Caudate nucleus (tissue), 63 donors: ENCODE measurements at places on chromosomes 16 and 17.

DNA sequence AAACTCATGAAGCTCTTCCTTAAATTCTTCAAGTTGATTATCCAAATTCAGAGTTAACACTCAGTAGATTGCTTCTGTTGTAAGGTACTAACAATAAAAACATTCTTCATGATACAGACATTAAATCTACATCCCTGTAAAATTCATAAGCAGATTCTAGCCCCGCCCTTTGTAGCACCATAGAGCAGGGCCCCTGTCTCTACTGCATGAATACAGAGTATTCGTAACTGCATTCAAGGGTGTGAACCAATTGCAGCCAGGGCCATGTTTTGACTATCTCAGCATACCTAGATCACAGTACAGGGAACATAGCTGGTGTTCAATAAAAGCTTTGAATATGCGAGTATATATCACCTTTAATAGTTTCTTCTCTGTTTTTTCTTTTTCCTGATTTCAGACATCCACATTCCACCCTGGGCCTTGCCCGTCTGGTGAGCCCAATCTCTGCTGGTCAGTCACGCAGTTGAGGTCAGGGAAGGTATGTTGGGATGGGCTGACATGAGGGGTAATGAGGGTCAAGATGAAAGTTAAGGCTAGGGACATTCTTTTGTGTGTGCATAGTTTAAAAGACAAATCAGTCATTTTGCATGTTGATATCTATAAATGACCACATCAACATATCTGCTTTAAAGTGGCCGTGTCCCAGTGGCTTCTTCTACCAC is 33.0 kb downstream of the KCNJ16 start:
- DNase-seq: no peak

- DNase-seq: no peak
Measured at GRCh38 chr17:45277992-45278391, 16.1 kb upstream of the SPATA32 start.

- no peak for DNase-seq
Measured at GRCh38 chr17:50549969-50550368, 3.0 kb downstream of the SPATA20 start.

DNA sequence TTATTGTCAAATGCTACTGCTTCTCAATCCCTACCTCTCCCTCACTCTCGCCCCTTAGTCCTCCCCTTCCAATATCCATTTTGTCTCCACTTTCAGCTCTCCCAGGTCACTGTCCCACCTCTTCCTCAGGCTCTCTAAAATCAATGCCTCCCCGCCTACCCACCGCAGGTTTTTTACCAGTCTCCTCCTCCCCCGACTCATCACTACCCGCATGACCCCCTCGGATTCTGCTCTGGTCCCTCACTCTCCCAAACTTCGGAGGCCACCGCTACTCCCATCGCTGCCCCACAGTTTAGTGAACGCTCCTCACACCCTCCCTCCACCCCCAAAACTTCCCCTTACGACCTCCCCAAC is 513 bp downstream of the CRLF3 start:
- DNase-seq: no peak

DNA sequence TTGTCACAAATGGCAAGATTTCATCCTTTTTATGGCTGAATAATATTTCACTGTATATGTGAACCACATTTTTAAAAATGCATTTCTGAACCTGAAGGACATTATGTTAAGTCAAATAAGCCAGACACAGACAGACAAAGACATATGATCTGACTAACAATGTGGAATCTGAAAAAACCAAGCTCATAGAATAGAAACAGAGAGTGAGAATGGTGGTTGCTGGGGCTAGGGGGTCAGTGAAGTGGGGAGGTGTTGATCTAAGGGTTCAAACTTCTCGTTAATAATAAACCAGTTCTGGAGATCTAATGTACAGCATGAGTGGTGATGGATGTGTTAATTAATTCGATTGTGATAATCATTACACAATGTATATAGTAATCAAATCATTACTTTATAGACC is 475.1 kb downstream of the WWOX start:
- no peak for DNase-seq

- DNase-seq: no peak
Measured at GRCh38 chr17:68087851-68088250, 52.3 kb downstream of the KPNA2 start.

DNA sequence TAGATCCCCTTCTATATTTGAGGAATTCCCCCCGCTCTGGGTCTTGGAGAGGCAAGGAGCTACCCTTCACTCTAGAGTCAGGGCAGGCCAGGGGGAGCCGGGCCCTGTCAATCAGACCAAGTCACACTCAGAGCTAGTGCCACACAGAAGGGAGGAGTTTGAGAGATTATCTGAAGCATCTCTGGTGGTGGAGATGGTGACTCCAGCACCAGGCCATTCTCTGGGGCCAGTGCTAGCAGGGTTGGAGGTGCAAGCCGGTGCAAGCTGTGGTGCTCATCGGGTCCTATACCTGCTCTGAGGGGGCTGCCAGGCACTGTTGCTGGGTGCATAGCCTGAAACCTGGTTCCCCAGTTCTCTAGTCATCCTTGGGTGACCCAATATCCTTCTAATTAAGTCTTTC is 201.2 kb downstream of the COPRS start:
- no peak for DNase-seq

- DNase-seq: no peak
Measured at GRCh38 chr17:39920218-39921210, 2.1 kb upstream of the GSDMB start.

DNA sequence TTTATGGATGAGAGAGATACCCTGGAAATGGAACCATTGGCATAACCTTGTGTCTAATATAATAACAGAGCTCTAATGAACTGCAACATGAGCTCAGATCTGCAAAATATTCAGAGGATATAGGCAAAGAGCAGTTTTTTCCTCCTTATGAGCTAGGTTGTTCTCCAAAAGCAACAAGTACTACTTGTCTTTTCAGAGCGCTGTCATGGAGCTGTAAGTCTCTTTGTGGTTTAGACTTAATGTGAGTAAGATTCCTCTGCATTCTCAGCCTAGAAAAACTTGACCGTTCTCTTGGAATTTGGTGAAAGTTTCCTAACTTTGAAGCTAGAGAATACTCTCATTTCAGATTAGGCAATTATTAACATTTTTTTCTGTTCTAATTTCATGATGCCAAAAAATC is 85.2 kb downstream of the FTO start:
- DNase-seq: no peak

- DNase-seq: no peak
Measured at GRCh38 chr17:35449371-35449931, 885 bp upstream of the SLFN13 start.

GRCh38 chr16:27344721-27345120 is 30.9 kb downstream of the IL4R start:
- no peak for DNase-seq

GRCh38 chr17:36824678-36825101 is 112.6 kb upstream of the LHX1 start:
- DNase-seq: no peak

DNA sequence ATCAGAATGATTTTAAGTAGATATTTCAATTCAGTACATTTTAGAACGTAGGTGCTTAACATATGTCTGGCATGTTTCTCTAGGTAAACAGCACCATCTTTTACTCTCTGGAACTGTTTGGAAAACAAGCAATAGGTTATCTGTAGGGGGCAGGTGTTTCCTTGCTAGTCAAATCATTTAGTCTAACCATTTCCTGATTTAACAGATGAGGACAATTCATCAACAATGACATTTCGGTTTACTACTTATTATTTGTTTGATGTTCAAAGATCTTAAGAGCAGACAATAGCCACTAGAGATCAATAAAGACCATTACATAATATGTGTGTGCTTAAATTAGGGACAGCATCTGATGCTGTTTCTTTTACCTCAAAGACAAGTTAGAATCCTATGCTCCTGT is 173.1 kb downstream of the CEP112 start:
- no peak for DNase-seq

GRCh38 chr16:81409016-81409556 is 35.5 kb upstream of the CMIP start:
- DNase-seq: no peak

GRCh38 chr16:30092373-30093010 is 768 bp upstream of the TBX6 start:
- peak; percentile 9 for DNase-seq

DNA sequence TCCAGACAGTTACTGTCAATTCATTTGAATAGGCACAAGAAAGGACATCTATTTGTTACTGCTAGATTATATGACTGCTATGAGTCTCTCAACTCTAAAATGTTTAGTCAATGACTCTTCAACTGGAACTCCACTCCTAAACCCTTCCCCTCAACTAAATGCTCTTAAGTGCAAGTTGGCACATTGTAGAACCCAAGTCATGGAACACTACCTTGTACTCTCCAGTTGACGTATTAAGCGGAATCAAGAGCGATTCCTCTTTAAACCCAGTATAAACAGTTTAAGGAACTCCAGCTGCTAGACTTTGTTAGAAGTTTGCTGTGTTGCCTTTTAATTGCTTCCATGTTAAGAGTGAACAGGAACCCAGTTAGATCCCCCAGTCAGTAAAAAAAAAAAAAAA is 44.6 kb downstream of the STH start:
- DNase-seq: no peak

DNA sequence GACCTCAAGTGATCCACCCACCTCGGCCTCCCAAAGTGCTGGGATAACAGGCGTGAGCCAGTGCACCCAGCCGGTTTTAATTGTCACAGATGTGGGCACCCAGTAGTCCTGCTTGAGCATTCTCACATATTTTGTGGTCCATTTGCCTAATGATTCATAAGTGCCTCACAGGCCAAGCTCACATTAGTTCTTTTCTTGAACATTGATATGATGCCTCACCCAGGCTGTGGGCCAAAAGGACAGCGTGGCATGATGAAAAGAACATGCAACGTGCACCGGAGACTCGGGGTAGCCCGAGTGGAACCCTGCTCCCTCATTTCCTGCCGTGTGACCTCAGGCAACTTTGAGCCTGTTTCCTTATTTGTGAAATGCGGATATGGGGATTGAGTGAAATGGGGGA is 181.9 kb downstream of the SNX29 start:
- DNase-seq: no peak

DNA sequence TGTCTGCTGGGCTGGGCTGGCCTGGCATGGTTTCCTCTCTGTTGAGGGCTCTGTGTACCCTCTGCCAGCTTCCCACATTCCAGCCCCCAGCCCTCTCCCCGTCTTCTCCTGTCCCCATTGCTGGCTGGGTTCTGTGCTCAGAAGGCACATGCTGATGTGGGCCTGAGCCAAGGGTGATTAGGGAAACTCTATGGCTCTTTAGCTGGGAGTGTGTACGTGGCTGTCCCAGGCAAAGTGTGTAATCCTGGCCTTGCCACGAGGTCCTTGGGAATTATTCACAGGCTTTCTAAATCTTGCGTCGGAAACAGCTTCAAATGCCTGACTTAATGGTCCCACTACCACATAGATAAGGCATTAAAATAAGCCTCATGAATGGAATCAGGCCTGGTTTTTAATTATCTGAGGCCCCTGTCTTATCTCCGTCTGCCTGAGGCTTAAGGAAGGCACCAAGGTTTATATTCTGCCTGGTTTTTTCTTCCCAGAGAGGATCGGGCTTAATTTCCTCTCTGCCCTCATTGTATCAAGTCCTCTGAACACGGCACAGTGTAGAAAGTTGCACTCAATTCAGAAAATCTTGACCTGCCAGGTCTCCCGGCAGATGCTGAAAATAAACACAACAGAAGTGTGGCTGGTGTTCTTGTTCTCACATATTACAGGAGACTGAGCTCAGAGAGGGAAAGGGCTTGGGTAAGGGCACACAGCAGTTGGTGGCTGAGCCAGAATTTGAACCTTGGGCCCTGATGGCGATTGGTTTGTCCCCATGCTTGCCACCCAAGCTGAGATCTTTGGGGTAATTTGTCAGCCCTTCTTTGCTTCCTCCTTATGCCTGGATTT is 52.9 kb upstream of the LGALS9 start:
- no peak for DNase-seq

DNA sequence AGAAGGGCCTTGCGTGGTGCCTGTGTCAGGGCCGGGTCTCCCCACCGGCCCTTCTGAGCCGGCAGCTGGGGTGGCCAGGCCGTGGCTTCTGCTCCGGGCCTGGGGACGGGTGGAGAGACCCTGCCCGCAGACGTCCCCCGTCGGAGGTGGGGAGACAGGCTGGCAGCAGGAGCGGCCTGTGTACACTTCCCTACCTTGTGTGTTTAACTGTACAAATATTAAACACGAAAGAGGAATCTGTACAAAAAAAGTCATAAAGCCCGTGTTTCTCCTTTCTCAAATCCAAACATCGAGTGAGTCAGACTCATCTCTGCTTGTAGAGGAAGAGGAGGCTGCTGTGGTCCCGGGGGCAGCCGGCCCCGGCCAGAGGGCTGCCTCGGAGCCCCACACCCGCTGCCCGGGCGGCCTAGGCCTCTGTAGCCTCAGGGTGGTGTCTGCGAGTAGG is 2.0 kb downstream of the CACNA1H start:
- DNase-seq: no peak

GRCh38 chr17:50423553-50424159 is 2.4 kb upstream of the ACSF2 start:
- no peak for DNase-seq

GRCh38 chr17:75625813-75626486 is 7.3 kb upstream of the SMIM5 start:
- DNase-seq: no peak

DNA sequence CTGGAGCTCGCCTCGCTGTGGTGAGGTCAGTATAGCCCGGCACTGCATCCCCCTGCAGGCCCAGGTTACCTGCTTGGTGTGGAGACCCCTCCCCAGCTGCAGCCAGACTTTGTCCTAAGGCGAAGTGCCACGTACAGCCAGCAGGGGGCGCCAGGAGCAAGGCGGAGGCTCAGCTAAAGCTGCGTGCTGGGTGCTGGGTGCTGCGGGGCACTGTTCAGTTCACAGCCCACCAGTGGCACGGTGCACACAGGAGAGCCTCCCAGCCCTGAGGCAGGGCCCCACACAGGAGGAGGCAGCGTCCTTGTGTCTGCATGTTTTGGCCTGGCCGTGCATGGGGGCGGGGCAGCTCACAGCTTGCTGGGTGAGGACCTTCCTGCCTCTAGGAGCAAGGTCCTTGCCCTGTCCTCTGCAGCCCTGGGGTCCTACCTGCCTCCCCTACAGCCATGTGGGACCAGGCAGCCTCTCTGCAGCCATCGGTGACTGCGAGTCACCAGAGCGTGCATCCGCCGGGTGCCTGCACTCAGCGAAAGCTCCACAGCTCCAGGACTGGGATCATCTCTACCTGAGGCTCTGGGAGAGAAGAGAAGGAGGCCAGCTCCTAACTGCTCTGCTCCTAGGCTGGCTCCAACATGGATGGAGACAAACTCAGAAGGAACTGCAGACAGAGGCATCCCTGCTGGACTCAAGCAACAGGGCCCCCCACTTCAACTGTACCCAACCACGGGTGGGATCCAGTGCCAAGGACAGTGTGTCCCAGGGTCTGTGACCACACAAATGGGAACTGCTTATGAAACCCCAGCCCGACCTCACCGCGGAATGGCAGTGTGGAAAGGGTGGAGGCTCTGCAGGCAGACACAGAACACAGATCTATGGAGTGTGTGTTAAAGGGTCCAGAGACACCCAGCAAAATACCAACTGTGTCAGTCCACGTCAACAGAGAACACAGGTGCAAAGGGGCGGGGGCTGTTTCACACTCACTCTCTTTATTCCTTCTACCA is 19.0 kb downstream of the SLC7A5 start:
- peak; percentile 26 for DNase-seq
